ENCODE measurements at places on chromosomes 2 and 18. TPM values are rescaled to one million over a fixed set of nuclear protein-coding genes. Genes with fewer than 3 reads are reported as not detected.
A peak's percentile ranks its signal among the peaks of the same experiment; 100 is the strongest.

GRCh38 chr18:79847606-79848293 lies 50.0 kb downstream of the KCNG2 start:
- DNase-seq = no peak

DNA sequence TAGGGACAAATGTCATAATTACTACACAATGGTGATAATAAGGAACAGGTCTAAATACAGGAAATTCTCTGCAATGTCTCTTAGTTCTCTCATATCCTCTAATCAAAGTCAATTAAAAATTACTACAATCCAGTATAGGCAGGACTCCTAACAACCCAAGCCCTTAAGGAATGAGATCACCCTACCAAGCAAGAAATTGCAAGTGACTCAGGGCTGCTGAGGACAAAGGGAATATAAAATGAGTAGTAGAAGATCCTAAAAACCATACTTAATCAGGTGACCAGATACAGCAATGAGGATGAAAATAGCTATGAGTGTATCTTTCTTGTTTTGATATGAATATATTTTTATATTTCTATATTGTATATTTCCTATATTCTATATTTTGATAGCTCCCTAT lies 250.0 kb upstream of the DCC start:
- no peak for DNase-seq

TDRD15 gene
- not detected for total RNA-seq

DNA sequence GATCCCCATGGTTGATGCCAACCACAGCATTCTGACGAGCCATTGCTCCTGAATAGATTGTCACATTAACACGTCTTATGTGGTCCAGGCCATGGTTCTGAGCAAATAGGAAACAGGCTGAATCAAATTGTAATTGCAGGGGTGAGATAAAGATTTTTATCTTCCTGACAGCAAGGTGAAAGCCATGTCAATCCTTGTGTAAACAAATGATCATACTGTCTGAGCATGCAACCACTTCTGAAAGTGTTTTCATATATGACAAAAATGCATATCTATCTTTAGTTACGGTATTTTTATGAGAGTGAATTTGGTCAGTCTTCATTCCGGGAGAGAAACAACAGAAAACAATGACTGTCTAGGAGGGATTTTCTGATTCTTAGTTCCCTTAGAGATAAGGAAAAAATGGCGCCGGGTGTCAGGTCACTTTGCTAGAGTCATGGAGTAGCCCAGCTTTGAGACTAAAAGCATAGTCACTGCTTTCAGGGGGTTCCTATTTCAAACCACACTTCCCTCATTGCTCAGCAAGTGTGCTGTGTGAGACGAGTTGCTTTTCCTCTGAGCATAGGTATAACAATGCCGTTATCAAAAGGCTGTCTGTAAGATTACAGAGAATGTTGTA lies 958.9 kb downstream of the DCDC2C start:
- no peak for DNase-seq

DNA sequence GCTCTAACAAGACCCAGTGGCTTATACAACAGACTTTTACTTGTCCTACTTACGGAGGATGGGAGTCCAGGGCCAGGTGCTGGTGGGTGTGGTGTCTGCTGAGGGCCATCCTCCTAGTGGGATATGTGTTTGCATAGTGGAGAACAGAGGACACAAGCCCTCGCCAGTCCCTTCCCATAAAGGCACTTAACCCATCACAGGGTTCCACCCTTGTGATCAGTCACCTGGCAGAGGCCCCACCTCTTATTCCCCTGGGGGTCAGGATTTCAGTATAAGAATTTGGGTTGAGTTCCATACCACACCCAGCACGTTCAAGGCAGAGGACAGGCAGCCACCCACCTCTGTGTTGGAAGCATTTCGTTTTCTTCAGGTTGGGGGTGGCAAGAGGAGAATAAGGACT lies 259.0 kb downstream of the AGAP1 start:
- no peak for DNase-seq

CHRND gene
- total RNA-seq = not detected

- DNase-seq = no peak
Measured at GRCh38 chr18:69659142-69659651, 258.5 kb downstream of the DOK6 start.

DNA sequence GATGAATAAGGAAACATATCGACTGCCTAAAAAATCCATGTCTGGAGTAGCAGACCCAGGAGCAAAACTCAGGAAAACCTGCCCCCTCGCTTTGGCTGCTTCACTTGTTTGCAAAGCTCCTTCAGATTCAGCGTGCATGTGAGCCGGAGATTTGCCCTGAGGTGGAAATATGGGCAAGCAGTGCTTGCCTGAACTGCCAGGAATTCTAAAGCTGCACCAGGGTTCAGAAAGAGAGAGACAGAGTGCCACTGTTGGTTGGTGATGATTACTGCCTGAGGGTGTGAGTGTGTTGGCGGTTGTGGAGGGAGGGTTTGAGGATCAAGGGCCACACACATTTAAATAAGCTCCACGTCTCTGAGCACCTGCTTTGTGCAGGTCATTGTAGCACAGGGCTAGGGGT lies 139.6 kb upstream of the RGPD4 start:
- no peak for DNase-seq

DNA sequence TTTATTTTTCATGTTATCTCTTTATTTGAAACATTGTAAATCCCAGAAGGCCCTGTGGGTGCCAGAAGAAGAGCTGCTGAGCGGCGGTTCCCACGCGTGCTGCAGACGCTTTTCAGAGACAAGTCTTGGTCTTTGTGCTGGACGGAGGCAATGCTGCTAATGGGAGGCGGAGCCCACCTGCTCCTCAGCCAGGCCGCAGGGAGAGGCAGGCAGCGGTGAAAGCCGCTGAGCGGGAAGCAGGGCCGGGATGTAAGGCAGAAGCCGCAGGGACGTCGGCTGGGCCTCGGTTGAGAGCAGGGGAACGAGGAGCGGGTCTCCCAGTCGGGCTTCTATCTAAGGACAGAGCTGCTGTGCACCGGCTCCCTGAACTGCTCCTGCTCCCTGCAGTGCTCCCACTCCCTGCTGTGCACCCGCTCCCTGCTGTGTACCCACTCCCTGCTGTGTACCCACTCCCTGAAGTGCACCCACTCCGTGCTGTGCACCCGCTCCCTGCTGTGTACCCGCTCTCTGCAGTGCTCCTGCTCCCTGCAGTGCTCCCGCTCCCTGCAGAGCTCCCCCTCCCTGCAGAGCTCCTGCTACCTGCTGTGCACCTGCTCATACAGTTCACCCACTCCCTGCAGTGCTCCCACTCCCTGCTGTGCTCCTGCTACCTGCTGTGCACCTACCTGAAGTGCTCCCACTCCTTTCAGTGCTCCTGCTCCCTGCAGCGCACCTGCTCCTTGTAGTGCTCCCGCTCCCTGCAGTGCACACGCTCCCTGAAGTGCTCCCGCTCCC lies 16.4 kb downstream of the TMEM18 start:
- no peak for DNase-seq

- DNase-seq = no peak
Measured at GRCh38 chr18:26383454-26384270, 157.4 kb downstream of the TAF4B start.

- no peak for DNase-seq
Measured at GRCh38 chr18:34085140-34085739, 139.5 kb downstream of the NOL4 start.

- DNase-seq = no peak
Measured at GRCh38 chr2:236546561-236547002, 23.0 kb upstream of the ACKR3 start.

- peak; percentile 54 for DNase-seq
Measured at GRCh38 chr18:55401638-55402191, 186.3 kb downstream of the TCF4 start.

VIL1 gene
- total RNA-seq = 0.54 TPM

RFX8 gene
- 0.65 TPM for total RNA-seq

CGREF1 gene
- total RNA-seq = 1.5 TPM

DNA sequence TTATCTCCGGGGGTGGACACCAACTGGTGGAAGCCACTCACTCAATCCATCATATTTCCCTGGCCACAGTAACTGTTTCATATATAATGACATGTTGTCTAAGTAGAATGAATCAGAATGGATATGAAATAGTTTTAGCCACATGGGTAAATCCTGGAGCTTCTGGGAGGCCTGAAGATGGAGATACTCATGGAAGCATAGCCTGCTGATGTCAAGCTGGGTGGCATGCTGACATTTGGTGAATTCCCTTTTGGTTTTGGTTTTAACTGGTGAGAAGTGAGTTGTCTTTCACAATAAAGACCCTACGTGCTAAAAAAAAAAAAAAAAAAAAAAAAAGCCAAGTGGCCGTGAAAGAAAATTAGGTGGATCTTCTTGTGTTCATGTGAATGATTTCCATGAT lies 105.3 kb upstream of the ITGA6 start:
- DNase-seq = no peak

STAT4 gene
- total RNA-seq = 2.4 TPM

ST6GAL2 gene
- total RNA-seq = 16.3 TPM

DNA sequence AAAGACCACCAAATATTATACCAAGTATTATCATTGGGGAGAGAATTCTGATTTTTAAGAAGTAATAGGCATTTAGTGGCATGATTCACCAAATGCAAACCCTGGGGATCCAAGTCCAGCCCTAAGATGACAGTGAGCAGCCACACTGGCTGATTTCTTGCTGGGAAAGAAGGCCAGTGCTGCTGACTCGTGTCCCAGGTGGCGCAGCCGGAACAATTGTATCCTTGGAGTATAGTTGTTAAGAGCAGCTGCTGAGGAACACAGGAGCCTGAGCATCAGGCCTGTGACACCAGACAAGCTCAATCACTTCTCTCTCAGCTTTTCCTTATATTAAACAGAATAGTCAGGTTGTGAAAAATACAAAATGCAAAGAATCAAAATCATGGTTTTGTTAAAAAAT lies 48.4 kb downstream of the LRP1B start:
- no peak for DNase-seq

DNA sequence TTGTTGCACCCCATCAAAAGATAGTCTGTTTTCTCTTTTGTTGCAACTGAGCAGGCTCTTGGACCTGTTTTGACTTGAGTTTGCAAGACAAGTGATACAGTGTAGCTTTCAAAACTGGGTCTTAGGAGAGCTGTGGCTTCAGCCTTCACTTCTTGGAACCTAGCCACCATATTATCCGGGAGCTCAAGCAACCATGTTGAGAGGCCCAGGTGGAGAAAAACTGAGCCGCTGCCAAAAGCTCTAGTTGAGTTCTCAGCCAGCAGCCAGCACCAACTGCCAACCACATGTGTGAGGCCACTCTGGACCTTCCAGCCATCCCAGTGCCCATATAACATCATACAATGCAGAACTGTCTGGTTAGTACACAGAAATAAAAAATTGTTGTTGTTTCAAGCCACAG lies 5.4 kb downstream of the CACNB4 start:
- no peak for DNase-seq

SYT4 gene
- total RNA-seq = 1.0 TPM

ME2 gene
- 37.3 TPM for total RNA-seq

Data from mesothelial cell of epicardium (in vitro differentiated cells).